ENCODE measurements at places on chromosomes 1 and 21.

- DNase-seq: no peak
- peaks cover 19% of the 10 kb centered on the region for H3K4me1 ChIP-seq
- no peaks in the 10 kb centered on the region for H3K27me3 ChIP-seq
- H3K36me3 ChIP-seq: no peaks in the 10 kb centered on the region
- H3K4me3 ChIP-seq: no peak overlapping the region
These were observed 29.3 kb downstream of the XCL2 start for GRCh38 chr1:168514455-168514854.

GRCh38 chr21:28993293-28993629 lies 584 bp upstream of the LTN1 start:
- no peaks in the 10 kb centered on the region for H3K27me3 ChIP-seq
- peak overlapping the region; percentile 69 for H3K27ac ChIP-seq
- no peak for DNase-seq
- peaks cover 7% of the 10 kb centered on the region for H3K4me1 ChIP-seq

DNA sequence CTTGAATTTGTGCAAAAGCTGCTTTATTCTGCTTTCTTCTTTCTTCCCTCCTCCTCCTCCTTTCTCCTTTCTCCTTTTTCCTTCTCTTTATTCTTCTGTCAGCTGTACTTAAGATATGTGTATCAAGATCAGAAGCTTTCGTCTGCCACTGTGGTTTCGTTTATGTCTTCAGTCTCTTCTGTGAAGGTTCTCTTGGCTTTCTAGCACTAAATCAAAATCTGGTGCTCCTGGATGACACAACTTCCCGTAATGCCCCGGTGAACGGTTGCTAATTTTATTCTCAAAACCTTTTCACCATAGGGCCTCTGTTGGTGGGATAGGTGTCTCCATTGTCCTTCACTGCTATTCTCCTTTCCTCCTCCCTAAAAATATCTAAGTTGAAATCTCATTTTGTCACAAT lies 5.0 kb downstream of the ATF6 start:
- no peak for DNase-seq
- H3K4me3 ChIP-seq: no peak overlapping the region
- H3K27me3 ChIP-seq: no peaks in the 10 kb centered on the region
- no peaks in the 10 kb centered on the region for H3K4me1 ChIP-seq

GRCh38 chr21:34077888-34078287 lies 4.5 kb downstream of the MRPS6 start:
- H3K4me3 ChIP-seq: no peak overlapping the region
- no peak for DNase-seq

- peaks cover 4% of the 10 kb centered on the region for H3K36me3 ChIP-seq
- H3K27me3 ChIP-seq: no peaks in the 10 kb centered on the region
- peak overlapping the region; percentile 61 for H3K27ac ChIP-seq
- DNase-seq: peak; percentile 41
These were observed 1.6 kb downstream of the KDM1A start for GRCh38 chr1:23020706-23021405.

DNA sequence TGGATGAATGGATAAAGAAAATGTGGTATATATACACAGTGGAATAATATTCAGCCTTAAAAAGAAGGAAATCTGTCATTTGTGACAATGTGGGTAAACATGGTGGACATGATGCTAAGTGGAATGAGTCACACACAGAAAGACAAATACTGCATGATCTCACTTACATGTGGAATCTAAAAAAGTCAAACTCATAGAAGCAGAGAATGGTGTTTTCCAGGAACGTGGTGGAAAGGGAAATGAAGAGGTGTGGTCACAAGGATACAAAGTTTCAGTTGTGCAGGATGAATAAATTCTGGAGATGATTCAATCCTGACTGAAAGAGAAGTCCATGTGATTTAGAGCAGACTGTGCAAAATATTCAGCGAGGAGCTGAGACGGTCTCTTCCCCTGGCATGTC lies 56.6 kb downstream of the RYR2 start:
- no peaks in the 10 kb centered on the region for H3K4me1 ChIP-seq
- no peak for DNase-seq
- H3K27me3 ChIP-seq: no peaks in the 10 kb centered on the region
- H3K4me3 ChIP-seq: no peak overlapping the region
- no peak overlapping the region for H3K27ac ChIP-seq

DNA sequence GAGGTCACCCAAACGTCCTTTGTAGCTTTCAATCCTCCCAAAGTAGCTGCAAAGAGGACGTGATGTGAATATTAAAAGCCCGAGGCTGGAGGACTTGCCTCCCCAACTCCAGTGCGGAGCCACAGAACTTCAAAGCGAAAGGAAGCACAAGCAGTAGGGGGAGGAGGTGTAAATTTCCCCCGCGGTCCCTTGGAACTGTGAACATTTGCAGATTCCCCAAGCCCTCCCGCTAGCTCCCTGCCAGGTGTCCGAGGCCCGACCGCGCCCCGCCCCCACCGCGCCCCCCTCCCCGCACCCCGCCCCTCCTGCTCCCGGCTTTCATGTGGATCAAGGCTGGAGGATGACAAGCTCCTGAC lies 41.5 kb upstream of the HAO2 start:
- no peak overlapping the region for H3K27ac ChIP-seq
- peaks cover 28% of the 10 kb centered on the region for H3K4me1 ChIP-seq

Measured in SJCRH30 (cell line).